ENCODE measurements at places on chromosomes 1 and 21. TPM values are rescaled to one million over a fixed set of nuclear protein-coding genes. Genes with fewer than 3 reads are reported as not detected.

DNA sequence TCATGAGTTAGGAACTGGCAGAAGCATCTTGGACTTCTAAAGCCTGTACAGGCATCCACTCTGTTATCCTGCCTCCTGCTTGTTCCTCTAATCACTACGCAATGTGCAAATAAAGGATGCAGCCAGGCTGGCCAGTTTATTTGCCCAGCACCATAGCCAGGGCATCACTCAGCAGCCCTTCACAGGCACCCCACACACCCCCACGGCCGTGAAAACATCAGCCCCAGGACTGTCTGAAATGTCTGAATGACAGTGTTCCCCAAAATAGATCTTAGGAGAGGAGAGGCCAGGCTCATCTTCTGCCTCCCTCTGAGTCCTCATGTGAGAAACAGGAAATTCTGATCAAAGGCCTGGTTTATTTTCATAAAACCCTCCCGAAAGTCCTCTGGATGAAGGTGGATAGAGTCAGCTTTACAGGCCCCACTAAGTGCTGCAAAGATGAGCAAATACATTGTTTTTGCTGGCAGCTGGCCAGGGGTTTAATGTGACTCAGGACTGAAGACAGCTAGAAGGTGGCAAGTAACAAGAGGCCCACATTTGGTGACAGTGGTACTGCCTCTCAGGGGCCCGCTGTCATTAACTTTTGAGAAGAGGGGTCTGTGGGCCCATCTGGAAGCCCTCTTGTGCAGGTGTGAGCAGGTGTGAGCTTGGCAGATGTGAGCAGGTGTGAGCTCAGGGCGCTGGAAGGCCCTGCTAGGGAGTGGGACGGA lies 32.9 kb downstream of the GRHL3 start:
- DNase-seq, result peak; percentile 44

DNA sequence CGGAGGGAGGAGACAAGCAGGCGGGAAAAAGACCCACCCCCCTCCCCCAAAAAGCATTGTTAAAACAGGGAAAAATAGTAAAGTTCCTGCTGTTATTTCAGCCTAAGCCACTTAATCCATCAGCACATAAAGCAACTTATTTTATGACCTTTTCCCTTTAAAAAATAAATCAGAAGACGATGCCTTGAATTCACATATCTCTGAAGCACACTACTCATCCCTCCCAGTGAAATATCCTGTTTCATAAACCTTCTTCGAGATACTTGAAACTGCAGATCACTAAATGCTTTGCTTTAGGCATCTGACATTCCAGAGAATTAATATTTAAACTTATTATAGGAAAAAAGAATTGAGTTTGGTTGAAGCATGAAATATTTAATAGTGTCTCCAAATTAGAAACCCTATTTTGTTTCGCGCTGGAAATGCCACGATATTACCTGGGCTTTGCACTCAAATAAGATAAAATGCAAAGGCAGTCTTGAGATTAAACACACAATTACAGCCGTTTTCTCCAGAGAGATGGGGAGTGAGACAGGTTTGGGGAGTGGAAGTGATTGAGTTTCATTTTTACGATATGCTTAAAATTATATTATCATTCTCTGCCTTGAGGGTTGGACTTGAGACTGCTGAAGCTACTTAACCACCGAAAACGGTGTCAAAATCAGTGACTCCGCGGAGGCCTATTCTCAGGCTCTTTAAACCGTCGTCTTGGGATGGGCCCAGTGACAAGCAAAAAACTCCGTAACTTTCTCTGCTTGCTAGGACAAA lies 9.3 kb downstream of the GLIS1 start:
- no peak for DNase-seq

DNA sequence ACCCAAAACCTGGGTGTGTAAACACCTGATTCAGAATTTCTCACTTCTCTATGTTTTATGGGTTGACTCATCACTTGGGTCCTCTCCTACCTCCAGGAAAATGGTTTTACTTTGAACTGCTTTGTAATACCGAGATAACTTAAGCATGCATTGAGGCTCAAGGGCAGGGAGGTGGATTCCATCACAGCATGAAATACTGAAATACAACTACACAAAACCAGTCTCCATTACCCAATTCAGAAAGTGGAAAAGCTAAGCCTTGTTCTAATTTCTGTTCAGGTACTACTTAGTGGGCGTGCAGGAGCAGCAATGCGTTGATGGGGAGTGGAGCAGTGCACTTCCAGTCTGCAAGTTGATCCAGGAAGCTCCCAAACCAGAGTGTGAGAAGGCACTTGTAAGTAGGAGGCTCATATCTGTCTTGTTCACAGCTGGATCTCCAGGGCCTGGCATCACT lies 6.1 kb upstream of the C4BPA start:
- DNase-seq, result no peak

Gene RPE65
- not detected for total RNA-seq

Gene CPLANE2
- 12.1 TPM for total RNA-seq
